Brain pericyte (primary cell): ENCODE measurements at places on chromosomes 4 and X.

DNA sequence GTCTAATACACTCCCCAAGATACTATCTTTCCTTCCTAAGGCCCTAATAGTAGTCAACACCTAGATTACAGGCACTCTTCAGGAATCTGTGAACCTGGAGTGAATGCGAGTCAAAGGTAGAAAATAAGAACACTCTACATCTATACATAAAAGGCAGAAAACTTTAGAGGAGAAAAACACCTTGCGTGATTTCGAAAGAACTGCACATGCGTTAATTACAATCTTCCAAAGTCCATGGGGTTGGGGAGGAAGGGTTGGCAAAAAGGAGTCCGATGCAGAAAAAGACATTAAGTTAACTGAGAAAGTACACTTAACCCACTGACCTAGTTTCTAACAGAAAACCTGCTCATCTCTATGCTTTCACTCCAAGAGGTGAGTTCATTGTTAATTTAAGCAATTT lies 27.3 kb downstream of the KLHL15 start:
- DNase-seq = no peak

DNA sequence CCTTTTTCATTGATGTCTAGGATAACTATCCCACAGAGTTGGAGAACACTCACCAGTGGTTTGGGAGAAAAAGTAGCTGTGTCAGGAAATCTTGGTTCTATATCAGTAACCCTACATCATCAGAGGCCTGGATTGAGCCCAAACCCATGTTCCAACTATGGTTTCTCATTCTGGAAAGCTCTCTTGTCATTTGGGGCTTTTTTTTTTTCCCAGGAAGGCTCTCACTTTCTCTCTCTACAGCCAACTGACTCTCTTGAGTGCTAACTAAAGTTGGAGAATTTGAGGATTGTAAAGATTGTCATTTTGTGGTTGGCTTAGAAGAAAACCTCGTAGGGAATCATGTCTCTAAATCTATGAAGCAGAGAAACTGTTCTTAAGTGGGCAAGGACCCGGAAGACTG lies 228.2 kb upstream of the DIPK2B start:
- DNase-seq = no peak

- DNase-seq = no peak
Measured at GRCh38 chr4:68348577-68348976, 1.3 kb downstream of the YTHDC1 start.

DNA sequence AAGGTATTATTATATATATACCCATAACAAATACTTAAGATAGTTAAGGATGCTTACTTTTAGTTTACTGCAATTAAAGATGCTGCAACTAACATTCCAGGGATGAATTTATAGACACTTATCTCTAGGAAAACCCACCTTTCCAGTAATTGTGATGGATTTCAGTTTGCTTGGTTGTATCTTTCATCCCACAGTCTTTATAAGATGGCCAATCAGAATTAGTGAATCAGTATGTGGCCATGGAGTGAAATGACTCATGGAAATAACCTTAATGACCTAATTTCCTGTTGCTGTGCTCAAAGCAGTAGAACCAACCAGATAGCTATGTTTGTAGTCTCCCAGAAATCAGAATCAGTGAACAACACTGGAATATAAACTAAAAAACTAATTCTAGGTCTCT lies 26.4 kb downstream of the MOSPD2 start:
- DNase-seq = no peak

DNA sequence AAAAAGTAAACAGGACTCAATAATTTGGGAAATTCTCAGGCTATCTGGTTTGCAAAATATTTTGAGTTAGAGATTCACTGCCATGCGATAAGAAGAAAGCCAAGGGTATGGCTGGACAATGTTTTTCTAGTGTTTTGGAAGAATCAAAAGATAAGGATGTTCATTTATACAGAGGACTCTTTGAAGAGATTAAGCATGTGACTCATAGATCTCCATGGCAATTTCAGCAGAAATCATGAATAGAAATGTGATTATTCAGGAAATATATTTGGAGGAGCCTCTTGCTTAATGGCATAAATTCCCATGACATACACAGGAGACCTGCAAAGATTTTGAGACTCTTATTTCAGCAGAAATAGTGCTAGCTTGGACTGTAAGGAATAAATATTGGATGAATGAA lies 16.7 kb upstream of the FRAS1 start:
- DNase-seq = no peak

- DNase-seq = no peak
Measured at GRCh38 chrX:46710927-46711623, 47.8 kb downstream of the SLC9A7 start.
